Osteoblast (primary cell): ENCODE measurements at places on chromosomes 3 and 15.

DNA sequence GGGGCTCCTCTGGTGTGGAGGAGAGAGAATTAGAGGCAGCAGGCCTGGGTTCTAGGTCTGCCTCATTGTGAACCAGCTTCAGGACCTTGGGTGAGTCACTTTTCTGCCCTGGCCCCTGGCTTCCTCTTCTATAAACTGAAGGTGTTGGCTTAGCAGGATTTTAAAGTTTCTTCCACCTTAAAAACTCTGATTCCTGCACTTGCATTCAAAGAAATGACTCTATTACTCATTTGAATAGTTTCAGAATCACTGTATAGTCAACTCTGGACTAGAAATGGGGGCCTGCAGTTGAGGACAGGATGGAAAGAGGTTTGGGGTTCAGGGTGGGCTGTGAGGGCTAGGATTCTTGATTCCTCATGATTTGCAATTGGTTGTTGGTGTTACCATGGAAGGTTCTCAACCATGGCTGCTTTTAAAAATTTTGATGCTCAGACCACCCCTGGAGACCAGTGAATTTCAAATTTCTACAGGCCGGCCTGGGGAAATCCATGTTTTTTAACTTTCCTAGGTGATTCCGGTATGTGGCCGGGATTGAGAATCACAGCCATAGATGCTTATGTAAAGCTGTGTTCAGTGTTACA, 19.9 kb downstream of the SMAD3 start:
- DNase-seq: no peak

DNA sequence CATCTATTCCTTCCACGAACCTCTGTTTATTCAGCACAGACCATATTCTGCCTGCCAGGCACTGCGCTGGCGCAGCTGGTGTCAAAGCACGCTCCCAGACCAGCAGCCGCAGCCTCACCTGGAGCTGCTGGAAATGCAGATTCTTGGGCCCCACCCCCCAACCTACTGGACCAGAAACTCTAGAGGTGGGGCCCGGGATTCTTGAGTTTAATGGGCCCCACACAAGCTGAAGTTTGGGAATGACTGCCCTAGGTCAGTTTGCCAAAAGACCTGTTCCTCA, 7.0 kb downstream of the CHST13 start:
- peak; percentile 62 for DNase-seq

- no peak for DNase-seq
Measured at GRCh38 chr15:66145726-66146182, 107.8 kb downstream of the MEGF11 start.

- no peak for DNase-seq
Measured at GRCh38 chr15:64634576-64635498, 140.6 kb downstream of the RBPMS2 start.

DNA sequence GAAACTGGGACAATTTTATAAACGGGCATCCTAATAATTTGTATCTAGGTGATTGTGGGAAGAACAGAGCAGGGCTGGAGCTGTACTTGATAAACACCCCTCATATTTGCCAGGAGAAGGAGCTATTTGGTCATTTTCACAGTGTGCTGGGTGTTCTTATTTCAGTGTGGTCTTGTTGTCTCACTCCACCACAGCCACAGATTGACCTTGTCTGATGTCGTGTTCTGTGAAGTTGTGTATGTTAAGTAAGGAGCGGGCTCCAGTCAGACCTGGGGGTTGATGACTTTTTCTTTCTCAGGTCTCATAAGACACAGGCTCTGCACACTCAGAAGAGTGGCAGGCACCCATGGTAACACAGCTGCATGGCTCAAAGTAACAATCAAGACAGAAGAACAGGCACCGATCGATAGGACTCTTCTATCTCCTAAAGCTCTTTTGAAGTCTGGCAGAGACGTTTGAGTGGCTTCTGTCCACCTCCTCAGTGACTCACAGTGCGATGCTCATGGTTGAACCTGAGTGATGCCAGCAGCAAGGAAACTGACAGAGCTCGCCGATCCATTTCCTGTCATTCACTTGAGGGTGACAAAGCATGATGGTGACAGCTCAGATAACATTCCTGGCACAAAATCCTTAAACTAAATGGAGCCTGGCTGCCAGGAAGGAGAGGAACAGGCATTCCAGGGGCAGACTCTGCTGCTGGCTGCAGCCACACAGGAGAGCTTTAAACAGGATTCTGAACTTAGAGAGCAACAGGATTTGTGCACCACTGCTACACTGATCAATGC, 20.8 kb downstream of the DPH3 start:
- DNase-seq: no peak

DNA sequence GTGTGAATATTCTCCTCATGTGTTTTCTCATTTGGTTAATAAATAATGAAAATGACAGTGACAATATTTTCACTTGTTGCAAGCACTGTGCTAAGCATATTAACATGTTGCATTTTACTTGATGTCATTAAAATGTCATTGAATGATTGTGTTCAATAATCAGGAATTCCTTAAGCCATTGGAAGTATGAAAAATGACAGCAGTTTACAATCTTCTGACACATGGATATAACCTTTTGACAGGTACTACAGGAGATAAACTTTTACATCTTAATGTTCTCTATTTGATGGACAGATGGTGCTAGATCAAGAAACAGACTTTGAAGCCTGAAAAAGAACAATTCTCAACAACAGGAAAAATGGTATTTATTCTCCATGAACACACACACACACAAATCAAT, 1138.3 kb downstream of the ROBO2 start:
- DNase-seq: no peak

GRCh38 chr3:144586382-144586781, 614.8 kb downstream of the DIPK2A start:
- no peak for DNase-seq
